NCI-H774 (cell line): ENCODE measurements at places on chromosomes 16 and 17.
A peak's percentile ranks its signal among the peaks of the same experiment; 100 is the strongest.

GRCh38 chr17:31415004-31415454, 23.6 kb downstream of the RAB11FIP4 start:
- no peak for DNase-seq

DNA sequence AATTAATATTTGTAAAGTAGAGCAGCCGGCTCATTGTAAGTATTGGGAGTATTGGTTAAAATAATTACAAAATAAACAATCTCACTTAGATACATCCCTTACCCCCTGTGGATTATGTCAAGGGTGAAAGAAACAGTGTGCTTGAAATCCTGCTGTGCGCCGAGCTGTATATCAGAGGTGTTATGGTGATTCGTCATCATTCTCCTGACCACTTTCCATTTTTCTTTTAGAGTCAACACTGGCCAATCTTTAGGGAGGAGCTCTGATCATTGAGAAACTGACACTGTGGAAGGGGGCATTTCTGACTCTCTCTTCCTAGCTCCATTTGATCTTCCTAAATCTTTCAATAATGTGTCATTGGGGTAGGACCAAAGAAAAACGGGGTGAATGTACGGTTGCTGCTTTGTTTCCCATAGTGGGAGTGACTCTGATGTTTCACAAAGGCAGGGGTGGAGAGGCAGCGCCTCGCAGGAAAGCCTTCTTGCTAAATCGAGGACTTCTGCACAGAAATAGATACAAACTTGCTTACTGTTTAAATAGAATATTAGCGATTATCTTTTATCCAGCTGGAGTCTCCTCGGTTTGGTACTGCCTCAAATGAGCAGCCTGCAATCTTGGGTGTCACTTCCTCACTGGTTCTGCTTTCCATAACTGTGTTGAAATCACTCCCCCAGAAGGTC, 123.4 kb downstream of the PRKCB start:
- DNase-seq, result no peak

GRCh38 chr16:74608381-74608780, 1.5 kb upstream of the GLG1 start:
- DNase-seq, result no peak

GRCh38 chr17:79836510-79836971, 2.7 kb downstream of the CBX4 start:
- DNase-seq, result no peak

DNA sequence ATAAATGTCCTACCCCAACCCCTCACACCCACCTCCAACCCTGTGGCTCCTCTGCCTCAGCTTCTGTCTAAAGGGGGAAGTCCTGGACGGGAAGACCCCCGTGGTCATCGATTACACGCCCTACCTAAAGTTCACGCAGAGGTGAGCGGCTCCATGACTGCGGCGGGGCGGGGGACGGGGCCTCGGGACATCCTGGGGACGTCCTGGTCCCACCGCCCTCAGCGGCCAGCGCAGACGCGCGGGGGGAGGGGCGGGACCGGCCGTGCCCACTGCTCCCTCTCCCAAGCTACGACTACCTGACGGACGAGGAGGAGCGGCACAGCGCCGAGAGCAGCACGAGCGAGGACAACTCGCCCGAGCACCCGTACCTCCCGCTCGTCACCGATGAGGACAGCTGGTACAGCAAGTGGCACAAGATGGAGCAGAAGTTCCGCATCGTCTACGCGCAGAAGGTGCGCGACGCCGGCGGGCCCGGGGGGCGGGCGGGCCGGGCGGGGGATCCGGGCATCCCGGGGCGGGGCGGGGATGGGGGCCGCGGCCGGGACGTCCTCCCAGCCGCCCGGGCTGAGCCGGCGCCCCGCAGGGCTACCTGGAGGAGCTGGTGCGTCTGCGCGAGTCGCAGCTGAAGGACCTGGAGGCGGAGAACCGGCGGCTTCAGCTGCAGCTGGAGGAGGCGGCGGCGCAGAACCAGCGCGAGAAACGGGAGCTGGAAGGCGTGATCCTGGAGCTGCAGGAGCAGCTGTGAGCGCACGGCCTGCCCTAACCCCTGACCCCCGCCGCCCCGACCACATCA, 6.7 kb downstream of the RUNDC3A start:
- DNase-seq, result peak; percentile 21

- no peak for DNase-seq
These were observed 18.0 kb downstream of the ADCY7 start for GRCh38 chr16:50284131-50284911.

DNA sequence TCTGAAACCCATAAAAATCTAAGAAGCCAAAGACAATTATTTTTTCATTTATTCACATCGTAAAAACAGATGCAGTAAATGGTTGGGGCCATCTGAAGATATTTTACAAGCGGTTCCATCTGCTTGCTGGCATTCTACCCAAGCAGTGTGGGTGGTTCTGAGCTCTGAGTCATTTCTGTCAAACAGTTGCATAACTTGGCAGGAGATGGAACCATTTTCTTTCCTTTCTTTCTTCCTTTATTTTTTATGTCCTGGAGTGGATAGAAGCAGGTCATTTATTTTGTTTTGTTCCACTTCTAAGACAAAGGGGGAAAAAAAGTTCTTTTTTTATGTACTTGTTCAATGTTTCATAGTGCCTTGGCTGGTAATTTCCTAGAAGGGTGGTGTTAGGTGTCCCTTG, 1151.9 kb upstream of the GOT2 start:
- DNase-seq, result no peak

DNA sequence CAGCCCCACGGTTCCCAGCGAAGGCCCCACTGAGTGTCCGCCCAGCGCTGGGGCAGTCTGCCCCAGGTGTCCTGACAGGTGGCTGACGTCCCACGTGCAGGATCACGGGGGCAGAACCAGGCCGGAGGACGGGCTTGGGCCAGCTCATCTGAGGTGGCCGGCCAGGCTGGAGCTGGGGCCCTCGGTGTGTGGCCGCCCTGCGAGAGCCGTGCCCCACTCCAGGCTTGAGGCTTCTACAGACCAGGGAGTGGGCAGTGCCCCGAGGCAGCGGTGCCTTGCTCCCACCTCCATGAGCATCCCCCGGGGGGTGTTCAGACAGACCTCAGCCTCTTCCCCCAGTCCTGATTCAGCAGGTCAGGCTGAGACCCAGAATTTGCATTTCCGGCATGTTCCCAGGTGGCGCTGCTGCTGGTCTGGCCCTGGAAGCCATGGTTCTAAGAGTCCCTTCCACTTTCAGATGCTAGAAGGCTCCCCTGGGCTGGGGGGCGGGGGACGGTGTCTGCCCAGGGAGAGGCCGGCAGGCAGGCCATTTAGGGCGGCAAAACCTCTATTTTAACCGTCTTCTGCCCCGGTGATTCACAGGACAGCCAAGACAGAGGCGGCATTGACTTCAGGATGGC, 35.4 kb upstream of the PABPN1L start:
- DNase-seq, result no peak

DNA sequence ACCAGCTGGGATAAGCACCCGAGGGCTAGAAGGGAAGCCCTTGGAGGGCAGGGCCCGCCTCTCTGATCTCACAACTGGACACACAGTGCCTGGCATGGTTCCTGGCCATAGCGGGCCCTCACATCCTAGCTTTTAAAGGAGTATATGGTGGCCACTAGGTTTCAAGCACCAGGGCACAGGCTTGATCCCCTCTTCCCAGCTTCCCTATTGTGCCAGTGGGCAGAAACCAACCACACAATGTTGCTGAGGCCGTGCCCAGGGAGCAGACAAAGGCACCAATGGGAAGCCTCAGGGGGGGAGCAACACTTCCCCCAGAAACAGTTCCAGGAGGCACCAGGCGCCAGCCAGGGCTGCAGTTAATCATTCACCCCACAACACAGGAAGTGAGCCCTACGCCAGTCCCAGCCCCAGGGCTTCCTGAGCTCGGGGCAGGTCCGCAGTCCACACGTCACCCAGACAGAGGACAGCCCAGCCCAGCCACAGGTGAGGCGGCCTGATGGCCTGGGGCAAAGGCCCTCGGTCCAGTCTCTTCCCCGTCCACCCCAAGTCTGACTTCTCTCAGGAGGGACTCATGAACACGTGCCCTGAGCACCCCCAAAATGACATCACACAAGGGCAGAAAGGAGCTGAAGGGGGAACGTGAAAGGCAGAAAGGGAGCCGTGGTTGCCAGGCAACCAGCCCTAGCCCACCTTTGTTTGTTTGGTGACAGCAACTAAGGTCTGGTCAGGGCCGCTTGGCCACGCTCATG, 12.8 kb downstream of the SMIM5 start:
- no peak for DNase-seq

GRCh38 chr17:36884495-36885152, 52.7 kb upstream of the LHX1 start:
- DNase-seq, result no peak

DNA sequence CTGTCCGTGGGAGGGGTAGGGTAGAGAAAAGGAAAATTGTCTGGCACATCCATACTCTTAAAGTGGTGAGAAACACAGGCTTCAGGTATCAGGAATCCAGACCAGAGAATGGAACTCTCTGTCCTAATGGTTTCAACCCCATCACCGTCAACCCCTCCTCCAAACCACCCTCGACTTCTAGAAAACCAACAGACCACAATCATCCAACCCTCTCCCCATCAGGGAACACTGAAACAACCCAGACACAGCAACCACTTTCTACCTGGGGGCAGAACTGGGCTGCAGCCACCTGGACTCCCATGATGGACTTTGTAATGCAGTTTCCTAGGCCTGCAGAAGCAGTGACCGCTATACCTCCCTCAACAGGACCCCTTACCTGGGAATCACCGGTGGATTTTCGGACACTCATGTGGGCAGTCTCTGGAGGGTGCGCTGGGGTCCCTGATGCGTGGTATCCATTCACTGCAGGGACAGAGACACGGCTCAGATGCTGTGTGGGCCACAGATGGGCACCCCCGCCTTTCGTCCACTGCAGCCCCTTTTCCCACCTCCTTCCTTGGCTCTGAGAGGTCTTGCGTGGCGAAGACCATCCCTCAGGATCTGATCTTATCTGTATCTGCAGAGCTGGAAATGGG, 64.3 kb upstream of the RCVRN start:
- no peak for DNase-seq

GRCh38 chr17:76336756-76337412, 16.8 kb downstream of the PRPSAP1 start:
- DNase-seq, result no peak

DNA sequence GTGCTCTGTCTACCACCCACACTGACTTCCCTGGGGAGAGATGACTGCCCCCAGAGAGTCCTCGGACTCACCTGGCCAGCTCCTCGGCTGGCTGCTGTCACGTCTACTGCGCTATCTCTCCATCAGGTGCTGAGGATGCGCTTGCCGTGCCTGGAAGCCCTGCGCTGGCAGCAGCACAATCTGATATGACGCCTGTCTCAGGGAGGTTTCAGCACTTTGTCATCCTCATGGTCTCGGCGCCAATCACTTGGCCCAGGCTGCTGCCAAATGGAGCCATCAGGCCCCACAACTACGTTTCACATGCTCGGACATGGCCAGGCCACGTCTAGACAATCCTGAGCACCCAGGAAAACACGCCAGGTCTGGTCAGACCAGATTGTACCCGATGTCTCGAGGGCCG, 46.7 kb downstream of the FOXL1 start:
- no peak for DNase-seq

DNA sequence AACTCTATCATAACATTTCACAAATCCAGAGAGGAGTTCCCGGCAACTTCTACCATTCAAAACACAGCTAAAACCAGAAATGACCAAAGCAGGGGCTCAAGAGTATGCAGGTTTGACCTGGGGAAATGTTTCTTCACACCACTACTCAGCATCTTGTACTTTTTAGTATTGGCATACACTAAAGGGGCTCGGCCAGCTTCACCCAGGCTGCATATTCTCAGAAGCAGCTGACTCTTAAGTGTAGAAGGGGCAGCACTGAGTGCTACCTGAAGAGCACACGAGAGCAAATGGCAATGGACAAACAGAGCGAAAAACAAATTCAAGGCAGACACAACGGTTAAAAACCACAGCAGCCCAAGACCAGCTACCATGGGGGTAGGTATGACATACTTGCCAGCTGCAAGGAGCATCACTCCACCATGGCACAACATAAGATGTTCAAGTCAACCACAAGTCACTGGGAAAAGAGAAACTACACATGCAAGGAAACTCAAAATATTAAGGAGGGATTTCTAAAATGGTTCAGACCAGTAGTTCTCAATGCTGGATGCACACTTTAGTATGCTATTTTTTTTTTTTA, 34.4 kb downstream of the N4BP1 start:
- DNase-seq, result no peak

GRCh38 chr16:24975428-24975889, 39.7 kb downstream of the ARHGAP17 start:
- no peak for DNase-seq

DNA sequence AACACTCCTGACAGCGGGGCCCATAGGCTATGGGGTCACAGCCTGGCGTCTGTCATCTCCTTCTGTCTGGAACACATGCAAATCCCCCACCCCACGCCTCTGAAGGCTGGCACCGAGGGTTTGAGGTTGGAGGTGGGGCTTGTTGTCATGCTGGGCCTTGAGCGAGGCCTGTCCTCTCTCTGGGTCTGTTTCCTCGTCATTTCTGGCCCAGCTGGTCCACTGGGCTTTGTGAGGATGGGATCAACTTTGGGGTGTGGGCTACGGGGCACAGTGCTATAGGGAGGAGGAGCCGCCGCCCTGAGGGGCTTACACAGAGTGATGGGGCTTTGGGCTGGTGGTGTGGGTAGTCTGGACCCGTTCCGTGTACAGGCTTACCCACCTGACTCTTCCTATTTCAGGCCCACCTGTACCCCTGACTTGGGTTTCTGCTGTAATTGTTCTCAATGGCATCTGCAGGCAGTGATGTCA, 87.5 kb downstream of the AMFR start:
- DNase-seq, result no peak

DNA sequence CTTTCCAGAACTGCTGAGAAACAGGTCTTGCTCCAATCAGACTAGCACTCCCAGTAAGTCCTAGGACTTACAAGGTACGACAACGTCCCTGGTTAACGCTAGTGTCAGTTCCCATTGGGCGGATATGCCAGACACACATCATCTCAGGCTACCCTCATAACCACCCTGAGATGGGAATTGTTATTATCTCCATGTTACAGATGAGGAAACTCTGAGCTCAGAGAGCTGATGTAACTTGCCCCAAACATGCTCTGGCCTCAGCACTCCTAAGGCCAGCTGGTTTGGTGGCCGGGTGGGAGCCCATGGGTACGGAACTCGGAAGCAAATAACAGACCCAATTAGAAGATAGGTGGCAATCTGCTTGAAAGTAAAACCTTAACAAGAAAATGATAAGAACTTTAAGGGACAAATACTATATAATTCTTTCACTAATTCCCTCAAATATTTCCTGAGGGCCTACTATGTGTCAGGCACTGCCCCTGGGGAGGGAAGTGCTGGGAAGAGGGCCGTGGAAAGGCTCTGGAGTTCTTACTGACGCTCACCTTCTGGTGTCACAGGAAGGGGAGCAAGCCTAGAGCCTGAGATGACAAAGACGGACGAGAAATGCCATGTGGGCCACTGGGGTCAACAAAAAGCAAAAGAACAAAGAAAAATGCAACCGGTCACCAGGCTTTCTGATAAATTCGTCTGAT, 6.9 kb downstream of the CREBBP start:
- DNase-seq, result no peak
